Stimulated activated CD8-positive, alpha-beta memory T cell treated with anti-CD3 and anti-CD28 coated beads, Interleukin-4, amount 100 ng/mL, for 24 hours (primary cell): ENCODE measurements at places on chromosomes 6 and 20.
A peak's percentile ranks its signal among the peaks of the same experiment; 100 is the strongest.

GRCh38 chr6:3320238-3320811 lies 61.6 kb downstream of the PSMG4 start:
- DNase-seq = no peak

DNA sequence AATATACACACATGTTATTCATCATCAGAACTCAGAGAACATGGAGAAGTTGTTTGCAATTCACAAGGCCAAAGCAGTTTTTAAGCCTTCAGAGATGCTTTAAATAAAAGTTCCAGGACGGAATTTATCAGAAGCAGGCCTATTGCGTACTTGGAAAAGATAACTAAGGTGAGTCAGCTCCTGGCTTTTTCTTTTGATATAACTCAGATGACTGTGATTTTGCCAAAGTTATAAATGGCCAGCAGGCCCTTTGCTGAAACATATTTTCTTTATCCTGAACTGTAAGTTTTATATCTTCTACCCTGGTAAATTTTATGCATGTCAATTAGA lies 55.0 kb upstream of the PLCB1 start:
- no peak for DNase-seq

DNA sequence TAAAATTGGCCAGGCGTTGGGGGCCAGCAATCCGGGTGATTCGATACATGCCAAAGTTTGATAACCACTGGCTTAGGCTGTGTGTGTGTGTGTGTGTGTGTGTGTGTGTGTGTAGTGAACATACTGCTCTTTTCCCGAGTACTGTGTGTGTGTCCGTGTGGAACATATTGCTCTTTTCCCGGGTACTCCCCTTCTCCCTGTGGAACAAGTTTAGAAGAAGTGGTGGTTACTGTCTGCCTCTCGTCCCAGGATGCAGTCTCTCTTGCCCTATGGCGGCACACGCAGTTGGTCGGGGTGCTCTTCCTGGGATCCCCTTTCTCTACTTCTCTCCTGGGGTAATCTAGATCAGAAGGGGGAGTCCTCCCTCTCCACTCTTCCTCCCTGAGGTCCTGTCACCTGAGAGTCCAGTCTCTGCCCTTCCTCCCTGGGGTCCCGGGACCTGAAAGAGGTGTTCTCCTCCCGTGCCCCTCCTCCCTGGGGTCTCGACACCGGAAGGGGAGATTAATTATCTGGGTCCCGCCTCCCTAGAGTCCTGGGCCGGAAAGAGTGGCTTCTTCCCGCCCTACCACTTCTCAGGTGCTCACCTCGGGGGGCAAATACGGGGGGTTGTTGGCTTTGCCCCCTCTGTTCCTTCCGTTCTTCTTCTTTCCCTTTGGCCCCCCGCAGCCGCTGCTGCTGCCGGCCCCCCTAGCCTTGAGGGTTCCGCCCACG lies 516 bp downstream of the GTPBP2 start:
- peak; percentile 24 for DNase-seq

GRCh38 chr6:96157018-96157565 lies 141.3 kb downstream of the FUT9 start:
- DNase-seq = no peak

DNA sequence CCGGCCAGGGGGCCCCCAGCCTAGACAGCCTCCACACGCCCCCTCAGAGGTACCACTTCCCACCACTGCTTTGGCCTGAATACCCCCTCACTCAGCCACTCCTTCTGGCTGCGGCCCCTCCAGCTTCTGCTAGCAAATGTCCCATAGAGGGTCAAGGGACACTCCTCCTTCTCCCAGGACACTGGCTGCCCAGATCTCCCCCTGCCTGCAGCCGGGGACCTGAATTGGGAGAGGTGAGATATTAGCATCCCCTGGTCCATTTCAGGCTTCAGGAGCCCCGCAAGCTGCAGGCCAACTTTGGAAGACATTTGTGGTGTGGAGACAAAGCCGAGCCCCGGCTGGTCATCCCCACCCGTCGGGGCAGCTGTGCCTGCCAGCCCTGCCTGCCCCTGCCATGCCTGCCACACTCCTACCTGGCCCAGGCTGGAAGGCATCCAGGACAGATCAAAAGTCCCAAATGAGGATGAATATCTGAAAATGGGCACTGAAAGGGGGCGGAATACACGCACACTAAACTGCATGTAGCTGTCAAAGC lies 32.5 kb upstream of the FOXC1 start:
- DNase-seq = no peak

DNA sequence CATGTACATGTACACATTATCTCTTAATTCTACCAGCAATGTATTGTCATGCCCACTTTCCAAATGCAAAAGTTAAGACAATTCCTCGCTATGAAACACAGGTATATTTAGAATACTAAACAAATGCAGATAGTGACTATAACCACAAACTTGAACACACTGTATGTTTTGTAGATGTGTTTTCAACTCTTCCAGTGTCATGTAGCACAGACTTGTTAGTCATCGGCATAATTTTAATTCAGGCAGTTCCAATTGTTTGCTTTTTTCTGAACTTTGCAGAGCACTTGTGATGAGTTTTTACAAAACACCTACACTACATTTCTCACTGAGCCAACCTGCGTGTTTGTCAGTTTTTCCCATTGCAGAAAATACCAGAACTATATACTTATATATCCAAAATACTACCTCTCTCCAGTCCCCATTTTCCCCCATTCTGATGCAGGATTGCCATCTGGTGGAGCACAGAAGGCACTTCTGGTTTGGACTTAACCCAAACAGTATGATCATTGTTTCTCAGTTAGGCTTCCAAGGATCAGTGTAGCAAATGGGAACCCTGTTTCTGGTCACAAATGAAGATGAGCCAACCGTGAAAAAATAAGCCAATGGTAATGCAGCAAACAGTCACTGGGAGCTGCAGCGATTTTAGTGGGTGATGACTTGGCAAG lies 143.4 kb downstream of the ADGRB3 start:
- no peak for DNase-seq

DNA sequence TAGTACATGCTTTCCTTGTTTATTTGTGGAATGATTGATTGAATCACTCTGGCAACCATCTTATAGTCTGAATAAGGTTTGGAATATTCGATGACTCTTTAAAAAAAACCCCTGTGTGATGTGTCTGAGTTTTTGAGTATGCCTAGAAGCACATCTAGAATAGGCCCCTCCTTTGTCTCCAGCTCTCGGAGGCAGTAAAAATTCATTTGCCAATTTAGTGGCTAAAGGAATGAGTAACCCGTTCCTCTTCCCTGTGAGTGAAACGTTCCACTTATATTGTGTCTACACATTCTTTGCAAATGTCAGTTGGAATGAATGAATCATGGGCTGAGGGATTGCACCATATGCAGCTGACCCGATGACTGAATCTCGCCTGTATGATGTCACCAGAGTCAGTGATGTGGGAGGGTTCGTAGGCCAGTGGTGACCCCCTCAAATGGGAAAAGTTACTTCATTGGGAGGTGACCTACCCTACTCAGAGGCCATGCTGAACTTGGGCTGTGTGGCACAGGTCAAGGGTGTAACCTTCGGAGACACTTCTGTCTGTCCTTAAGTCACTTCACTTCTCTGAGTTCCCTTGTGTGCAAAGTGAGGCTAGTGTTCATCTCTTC lies 21.6 kb downstream of the MOCS3 start:
- DNase-seq = no peak

DNA sequence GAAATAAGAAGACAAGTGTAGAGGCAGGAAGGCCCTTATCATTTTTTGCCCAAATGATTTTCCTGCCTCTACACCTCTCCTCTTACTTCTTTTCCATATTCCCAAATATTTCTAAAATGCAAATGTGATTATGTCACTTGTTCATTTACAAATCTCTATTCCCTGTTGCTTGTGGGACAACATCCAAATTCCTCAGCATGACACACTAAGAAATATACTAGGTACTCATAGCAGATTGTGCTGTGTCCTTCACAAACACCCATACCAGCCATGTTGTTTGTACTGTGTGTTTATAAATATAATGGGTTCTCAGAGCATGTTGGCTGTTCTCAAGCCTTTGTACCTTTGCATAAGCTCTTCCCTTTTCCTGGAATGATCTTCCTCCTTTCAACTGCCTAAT lies 17.7 kb upstream of the FYN start:
- DNase-seq = no peak

DNA sequence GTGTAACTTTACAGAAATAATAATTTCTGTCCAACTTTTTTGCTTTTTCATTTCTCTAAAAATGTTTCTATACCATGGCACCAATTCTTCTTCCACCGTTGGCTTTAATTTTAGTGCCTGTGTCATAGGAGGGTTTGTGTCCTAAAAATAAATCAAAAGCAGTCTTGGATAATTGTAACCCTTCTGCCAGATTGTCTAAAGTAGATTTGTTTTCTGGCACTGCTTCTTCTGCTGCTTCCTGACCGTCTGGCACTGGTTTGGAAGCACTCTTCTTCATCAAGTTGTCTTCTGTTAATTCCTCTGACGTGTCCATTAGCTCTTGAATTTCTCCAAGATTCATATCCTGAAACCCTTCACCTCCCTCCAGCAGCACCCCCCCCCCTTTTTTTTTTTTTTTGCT lies 33.1 kb downstream of the SCAF8 start:
- DNase-seq = no peak

- no peak for DNase-seq
These were observed 36.8 kb upstream of the PRND start for GRCh38 chr20:4684837-4685413.

DNA sequence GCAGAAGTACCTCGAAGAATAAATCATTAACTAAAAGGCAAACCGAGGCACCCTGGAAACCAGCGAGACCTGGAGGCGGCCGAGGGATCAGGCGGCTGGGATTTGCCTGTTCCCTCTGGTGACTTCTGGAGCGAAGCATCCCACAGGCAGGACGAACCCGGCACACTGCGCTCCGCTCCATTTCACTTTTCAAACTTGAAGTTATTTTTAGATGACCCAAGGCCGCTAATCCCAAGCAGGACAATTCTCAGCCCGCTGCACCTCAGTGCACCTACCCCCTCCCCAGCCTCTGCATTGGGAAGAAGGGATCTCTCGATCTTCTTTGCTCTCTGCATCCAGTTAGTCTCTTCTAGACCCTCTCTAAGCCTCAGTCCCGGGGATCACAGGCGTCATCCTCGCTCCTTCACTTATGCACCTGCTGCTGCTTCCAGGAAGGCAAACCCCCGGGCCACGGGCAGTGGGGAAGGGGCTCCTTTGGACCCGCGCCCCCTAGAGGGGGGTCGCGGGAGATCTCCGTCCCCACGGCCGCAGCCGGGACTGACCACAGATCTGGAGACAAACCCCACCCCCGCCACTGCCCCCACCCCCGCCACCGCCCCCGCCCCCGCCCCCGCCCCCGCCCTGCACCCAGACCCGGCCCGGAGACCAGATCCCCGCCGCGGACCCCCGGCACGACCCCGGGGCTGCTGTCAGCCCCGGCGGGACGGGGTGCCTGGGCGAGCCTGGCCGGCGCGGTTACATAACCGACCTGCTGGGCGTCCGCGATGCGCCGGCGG lies 636 bp downstream of the RCAN2 start:
- no peak for DNase-seq

DNA sequence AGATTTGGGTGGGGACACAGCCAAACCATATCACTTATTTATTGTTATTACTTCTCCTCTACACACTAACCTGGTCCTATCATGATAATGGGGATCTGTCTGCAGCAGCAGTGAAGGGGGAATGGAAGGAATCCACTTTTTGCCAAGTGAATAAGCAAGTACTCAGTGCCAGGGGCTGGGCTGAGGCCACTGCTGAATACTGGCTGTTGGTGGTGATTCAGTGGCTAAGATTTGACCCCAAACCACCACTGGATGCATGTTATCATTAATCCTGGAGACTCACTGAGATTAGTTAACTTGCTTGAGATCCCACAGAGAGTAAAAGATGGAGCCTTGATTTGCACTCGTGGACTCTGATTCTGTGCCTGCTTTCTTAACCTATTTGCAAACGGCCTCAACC lies 127.7 kb downstream of the TSHZ2 start:
- DNase-seq = no peak

DNA sequence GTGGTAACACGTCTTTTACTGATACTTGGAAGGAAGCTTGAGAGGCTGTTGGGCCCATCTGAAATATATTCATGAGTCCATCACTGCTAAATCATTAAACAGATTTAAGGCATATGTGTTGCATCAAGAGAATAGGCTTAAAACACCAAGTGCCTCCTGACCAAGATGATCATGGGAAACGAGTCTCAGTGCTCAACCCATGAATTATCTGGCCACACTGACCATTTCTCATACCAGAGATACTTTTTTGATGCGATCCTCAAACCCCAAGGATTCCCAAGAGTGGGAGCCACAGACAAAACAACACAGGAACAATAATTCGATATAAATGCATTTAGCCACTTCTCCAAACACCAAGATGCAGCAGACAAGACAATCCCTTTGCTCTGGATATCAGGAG lies 17.2 kb downstream of the HEY2 start:
- DNase-seq = no peak

DNA sequence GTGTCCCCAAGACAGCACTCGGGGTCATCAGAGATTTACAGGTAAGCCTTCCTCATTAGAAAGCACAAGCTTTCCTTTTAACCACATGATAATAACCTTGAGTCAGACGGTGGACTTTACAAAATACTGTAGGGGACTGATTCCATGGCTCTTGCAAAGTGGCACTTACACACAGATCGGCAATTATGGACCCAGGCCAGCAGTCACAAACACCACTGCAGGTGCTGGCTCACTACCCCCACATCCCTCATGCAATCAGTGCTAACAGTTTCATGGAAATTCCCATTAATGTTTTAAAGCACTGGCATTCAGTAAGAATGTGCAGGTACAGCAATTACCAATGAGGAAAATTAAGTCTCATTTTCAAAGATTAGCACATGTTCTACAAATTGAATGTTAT lies 516.5 kb downstream of the PRKN start:
- no peak for DNase-seq

DNA sequence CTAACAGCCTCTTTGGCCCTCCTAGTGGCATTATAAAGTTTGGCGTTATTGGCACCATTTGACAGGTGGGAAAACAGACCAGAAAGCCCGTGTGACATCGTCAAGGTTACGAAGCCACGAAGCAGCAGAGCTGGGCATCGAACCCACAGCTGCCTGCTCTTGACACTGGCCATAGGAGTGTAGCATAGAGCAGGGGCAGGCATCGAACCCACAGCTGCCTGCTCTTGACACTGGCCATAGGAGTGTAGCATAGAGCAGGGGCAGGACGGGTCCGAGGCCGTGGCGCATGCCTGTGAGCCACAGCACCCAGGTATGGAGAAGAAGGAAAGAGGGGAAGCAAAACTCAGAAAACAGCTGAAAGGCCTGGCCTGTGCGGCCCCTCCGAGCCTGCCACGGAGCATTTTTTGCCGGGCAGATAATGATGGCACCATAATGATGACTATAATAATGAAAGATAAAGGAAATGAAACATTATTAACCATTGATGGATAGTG lies 33.1 kb downstream of the CDH4 start:
- no peak for DNase-seq

- no peak for DNase-seq
These were observed 53.0 kb downstream of the HLA-A start for GRCh38 chr6:29995340-29995777.

DNA sequence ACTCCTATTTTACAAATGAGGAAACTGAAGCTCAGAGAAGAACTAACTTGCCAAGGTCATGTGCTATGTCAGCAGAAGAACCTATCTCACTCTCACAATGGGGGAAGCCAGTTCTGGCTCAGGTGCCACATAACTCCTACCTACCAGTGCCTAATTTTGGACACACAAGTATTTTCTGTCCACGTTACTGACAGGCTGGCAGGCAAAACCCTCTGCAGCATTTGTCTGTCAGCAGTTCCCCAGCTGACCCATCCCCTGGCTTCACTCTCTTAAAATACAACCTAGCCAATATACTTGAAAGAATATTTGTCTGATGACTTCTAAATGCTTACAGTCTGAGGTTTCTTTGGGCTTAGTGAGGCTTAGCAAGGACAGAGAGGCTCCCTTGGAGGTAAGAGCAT lies 15.5 kb downstream of the GSS start:
- no peak for DNase-seq

- DNase-seq = no peak
These were observed 616.9 kb upstream of the MAN1A1 start for GRCh38 chr6:119966484-119966883.
